ENCODE measurements at places on chromosomes 11 and 22. TPM values are rescaled to one million over a fixed set of nuclear protein-coding genes. Genes with fewer than 3 reads are reported as not detected.

The CNGA4 gene
- not detected for total RNA-seq

The PARVG gene
- 34.9 TPM for total RNA-seq

The APOL4 gene
- total RNA-seq, result 1.4 TPM

The IGSF9B gene
- total RNA-seq, result 67.1 TPM

The KCTD14 gene
- 0.81 TPM for total RNA-seq

GRCh38 chr11:111298413-111299100 lies at the start of gene POU2AF3:
Gene POU2AF3, plus strand, starts transcription at chr11:111298546. Its CDS starts 36 bp downstream, at chr11:111298582.
- DNase-seq, result no peak

DNA sequence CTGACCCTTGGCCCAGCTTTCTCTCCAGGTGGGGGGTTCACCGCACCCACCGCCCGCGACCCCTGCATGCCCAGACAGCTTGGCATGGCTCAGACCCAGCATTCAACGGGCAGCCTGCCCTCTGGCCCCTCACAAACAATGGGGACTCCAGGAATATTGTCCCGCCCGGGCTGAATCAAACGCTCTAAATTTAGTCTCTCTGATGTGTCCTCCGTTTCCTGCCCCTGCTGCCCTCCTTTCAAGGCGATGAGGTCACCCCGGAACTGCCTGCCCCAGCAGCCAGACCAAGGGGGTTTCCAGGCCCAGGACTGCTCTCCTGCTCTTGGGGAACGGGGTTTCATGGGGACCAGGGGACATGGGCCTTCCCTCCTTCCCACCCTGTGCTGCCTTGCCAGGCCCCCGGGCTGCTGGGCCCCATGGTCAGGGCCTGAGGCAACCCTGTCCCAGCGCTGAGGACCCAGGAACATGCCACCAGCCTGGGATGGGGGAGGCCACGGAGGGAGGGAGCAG lies 10.1 kb upstream of the PDGFB start:
- DNase-seq, result no peak

- no peak for DNase-seq
Observed at GRCh38 chr11:27908621-27909020, 199.3 kb downstream of the KIF18A start.

- DNase-seq, result no peak
Observed at GRCh38 chr11:2377511-2378443, 667 bp downstream of the CD81 start.

GRCh38 chr11:13784855-13785254 lies 116.4 kb downstream of the FAR1 start:
- no peak for DNase-seq

DNA sequence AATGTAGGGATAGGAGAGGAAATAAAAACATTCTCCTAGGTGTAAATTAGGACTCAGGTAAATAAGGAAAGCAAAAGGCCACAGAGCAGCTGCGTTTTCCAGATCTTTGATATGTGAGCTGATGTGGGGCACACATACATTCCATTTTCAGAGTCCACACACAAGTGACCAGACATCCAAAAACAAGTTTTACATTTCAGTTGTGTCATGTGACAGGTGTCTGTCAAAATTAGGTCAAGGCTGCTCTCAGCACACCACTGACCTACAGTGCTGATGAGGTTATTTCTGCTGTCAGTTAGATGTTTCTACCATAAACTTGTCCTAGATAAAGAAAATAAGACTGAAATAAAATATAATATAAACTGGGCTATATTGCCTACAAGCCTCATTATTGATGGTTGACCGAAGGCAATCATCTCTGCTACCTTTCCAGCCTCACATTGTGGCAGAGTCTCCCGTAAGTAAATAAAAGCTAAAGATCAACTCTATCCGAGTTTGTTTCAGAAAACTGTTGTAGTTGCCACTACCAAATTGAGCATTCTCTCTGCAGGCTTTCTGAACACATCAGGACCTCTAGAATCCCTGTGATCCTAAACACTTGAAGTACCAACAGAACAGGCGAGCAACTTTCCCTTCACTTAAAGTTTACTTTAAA lies 7.9 kb downstream of the ARHGAP20 start:
- DNase-seq, result no peak

DNA sequence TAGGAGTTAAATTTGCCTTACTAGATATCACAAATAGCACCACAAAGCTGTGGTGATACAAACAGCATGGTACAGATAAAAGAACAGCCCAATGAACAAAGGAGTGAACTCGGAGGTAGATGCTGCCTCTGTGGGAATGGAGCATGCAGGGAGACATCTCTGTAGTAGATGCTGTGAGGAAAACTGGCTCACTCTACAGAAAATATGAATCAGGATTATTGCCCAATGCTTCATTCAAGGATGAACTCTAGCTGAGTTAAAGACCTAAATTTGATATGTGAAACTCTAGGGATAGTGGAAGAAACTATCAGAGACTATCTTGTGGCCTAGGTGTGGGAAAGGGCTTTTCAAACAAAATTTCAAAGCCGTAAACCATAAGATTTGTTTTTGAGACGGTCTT lies 15.3 kb upstream of the CAPN5 start:
- no peak for DNase-seq
